ENCODE measurements at places on chromosomes 7 and 10. TPM values are rescaled to one million over a fixed set of nuclear protein-coding genes. Genes with fewer than 3 reads are reported as not detected.

GRCh38 chr10:36336315-36336714, 694.2 kb upstream of the FZD8 start:
- DNase-seq: no peak

- DNase-seq: no peak
These were observed 472.1 kb downstream of the SEMA3D start for GRCh38 chr7:84714765-84715164.

Gene ARID5B
- polyA plus RNA-seq: 6.7 TPM

DNA sequence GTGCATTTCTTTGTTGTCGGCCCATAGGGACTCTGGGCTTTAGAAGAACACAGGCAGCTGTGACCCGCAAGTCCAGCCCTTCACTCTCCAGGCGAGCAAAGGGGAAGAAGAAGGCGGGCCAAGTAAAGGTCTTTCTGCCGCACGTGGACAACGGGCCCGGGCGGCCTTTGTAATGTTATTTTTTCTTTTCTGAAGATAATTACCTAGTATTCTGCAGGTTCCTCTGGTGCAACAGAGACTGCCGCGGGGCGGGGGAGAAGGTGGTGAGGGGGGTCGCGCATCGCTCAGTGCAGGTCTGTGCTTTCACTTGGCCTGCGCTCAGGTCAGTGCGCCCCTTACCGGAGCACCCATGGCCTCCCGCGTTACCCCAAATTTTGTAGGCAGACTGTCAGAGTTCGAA, 7.1 kb upstream of the TBX20 start:
- no peak for DNase-seq

DNA sequence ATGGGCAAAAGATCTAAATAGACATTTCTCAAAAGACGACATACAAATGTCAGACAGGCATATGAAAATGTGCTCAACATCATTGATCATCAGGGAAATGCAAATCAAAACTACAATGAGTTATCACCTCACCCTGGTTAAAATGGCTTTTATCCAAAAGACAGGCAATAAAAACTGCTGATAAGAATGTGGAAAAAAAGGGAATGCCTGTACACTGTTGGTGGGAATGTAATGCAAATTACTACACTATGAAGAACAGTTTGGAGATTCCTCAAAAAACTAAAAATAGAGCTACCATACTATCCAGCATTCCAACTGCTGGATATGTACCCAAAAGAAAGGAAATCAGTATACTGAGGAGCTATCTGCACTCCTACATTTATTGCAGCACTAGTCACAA, 18.0 kb downstream of the GSDME start:
- no peak for DNase-seq

- DNase-seq: no peak
These were observed 63.0 kb downstream of the NEURL1 start for GRCh38 chr10:103556383-103557007.

GRCh38 chr7:33040803-33041516, 21.6 kb downstream of the NT5C3A start:
- peak; percentile 89 for DNase-seq

Gene TLL2
- polyA plus RNA-seq: 2.1 TPM

DNA sequence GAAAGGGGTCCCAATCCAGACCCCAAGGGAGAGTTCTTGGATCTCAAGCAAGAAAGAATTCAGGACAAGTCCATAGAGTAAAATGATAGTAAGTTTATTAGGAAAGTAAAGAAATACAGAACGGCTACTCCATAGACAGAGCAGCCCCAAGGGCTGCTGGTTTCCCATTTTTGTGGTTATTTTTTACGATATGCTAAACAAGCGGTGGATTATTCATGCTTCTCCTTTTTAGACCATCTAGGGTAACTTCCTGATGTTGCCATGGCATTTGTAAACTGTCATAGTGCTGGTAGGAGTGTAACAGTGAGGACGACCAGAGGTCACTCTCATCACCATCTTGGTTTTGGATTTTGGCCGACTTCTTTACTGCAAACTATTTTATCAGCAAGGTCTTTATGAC, 1033.4 kb downstream of the SORCS3 start:
- DNase-seq: no peak

DNA sequence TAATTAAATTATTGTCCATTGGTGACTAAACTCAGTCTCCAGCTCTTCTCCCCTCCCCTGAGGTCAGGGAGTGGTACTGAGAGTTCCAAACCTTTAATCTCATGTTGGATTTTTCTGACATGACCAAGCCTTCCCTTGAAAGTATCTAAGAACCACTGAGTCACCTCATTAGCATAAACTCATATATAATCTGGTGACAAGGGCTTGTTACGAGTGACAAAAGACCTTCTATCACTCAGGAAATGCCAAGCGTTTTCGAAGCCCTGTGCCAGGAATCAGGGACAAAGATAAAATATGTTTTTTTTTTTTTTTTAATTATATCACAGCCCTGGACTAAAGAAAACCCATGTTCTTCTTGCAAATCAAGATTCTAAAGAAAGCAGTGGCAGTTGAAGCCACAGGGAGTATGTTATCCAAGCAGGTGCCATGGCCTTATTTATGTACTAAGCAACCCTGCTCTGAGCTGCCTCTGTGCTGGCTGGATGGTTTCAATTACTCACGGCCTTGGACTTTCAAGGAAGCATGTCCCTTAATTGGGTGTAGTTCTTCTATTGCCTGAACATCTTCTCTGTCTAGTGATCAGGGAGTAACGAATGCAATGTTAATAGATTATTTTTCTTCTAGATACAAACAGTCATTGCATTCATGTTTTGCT, 169.0 kb upstream of the PRKCQ start:
- DNase-seq: no peak

- DNase-seq: no peak
These were observed 298.7 kb downstream of the BAMBI start for GRCh38 chr10:28975891-28976531.

- peak; percentile 23 for DNase-seq
These were observed 154.4 kb downstream of the CACNB2 start for GRCh38 chr10:18294633-18295032.
